ENCODE measurements at places on chromosomes 5 and 9.

GRCh38 chr5:37915097-37915736 is 75.4 kb upstream of the GDNF start:
- DNase-seq = no peak

GRCh38 chr5:55370291-55370925 is 62.6 kb downstream of the MTREX start:
- no peak for DNase-seq

DNA sequence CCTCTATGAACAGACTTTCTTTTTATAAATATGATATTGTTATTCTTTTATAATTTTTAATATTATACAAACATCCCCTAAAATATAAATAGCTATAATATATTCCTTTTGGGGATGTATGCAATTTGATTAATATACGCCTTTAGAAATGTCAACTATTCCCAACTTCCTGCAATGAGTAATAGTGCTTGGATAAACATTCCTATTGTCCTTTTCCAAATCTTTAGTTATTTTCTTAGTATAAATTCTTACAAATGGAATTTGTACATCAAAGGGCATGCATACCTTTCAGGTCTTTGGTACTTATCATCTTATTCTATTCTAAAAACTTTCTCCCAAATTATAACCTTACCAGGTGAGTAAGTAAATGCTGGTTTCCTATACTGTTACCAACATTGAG is 6.2 kb downstream of the NLN start:
- no peak for DNase-seq

- no peak for DNase-seq
Observed at GRCh38 chr9:34647651-34648050, 1.2 kb downstream of the GALT start.

GRCh38 chr9:32533816-32534215 is 7.8 kb upstream of the RIGI start:
- DNase-seq = no peak

- DNase-seq = peak; percentile 75
Observed at GRCh38 chr5:141637767-141638419, 1.1 kb downstream of the RELL2 start.

GRCh38 chr9:92426501-92427145 is 2.4 kb upstream of the OMD start:
- no peak for DNase-seq

DNA sequence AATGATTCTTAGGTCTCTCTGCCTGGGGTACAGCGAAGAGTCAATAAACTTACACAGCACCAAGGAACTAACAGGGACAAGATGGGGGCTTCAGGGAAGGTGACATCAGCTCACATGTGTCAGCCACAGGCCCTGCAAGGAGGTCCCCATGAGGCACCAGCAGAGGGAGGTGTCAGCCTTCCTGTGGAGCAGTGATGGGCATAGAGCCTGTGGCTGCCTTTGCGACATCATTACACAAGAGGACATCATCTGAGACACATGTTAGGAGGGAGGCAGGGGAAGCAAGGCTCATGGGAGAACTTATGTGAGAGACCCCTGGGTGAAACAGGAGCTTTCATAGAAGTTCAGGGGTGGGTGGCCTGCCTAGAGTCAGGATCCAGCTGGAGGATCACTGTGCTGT is 389.6 kb downstream of the SEMA5A start:
- no peak for DNase-seq

DNA sequence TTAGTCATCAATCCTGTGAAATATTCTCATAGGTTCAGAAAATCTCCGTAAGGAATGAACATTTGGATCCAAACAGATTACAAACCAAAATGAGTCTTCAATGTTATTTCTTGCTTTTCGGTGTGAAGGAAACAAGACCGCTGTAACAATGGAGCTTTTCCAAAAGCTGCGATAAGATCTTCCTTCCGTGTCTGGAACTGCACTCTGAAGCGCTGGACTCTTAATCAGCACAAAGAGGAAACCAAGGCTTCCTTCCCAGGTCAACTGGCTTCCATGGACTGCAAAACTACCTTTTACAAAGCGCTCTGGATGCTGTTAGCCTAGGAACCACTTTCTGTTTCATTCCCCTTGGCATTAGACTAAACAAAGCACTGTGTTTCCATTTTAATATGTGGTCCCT is 137.9 kb upstream of the BASP1 start:
- DNase-seq = no peak

- no peak for DNase-seq
Observed at GRCh38 chr9:70218767-70219166, 40.0 kb upstream of the SMC5 start.

GRCh38 chr9:86282979-86283535 is 719 bp upstream of the ISCA1 start:
- no peak for DNase-seq

DNA sequence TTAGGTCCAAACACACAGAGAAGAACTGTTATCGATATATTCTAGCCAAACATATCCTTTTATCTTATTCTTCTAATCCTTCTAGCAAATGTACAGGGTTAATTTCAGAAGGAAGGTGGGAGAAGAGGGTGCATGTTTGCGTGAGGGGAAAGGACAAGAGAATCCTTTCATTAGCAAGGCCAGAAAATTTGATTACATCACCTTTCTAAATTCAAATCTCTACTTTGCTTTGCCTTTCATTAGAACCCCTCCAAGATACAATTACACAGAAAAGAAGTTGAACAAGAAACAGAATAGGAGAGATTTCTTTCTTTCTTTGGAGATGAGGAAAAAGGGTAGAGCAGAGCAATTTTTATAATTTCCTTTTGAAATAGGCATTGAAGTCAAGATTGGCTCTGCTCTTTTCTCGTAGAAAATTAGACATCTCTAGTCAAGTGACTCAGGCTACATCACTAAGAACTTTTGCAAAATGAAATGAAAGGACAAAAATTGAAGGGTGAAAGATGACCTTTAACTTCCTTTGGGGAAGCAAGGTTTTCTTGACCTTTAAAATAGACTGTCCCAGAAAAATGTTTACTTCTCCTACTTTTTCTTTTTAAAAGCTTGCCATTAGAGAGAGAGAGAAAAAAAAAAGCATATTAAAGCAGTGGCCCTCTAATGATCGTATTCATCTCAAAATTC is 81.2 kb downstream of the TTLL11 start:
- no peak for DNase-seq

DNA sequence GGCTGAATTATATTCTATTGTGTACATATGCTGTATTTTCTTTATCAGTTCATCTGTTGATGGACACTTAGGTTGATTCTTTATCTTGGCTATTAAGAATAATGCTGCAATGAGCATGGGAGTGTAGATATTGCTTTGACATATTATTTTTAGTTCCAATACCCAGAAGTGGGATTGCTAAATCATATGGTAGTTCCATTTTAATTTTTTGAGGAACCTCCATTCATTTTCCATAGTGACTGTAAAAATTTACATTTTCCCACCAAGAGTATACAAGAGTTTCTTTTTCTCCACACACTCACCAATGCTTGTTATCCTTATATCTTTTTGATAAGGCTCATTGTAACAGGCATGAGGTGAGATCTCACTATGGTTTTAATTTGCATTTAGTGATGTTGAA is 19.4 kb downstream of the JAK2 start:
- no peak for DNase-seq

Measured in right lobe of liver (tissue), 6 donors.